ENCODE measurements at places on chromosomes 16 and 17. TPM values are rescaled to one million over a fixed set of nuclear protein-coding genes. Genes with fewer than 3 reads are reported as not detected.

DNA sequence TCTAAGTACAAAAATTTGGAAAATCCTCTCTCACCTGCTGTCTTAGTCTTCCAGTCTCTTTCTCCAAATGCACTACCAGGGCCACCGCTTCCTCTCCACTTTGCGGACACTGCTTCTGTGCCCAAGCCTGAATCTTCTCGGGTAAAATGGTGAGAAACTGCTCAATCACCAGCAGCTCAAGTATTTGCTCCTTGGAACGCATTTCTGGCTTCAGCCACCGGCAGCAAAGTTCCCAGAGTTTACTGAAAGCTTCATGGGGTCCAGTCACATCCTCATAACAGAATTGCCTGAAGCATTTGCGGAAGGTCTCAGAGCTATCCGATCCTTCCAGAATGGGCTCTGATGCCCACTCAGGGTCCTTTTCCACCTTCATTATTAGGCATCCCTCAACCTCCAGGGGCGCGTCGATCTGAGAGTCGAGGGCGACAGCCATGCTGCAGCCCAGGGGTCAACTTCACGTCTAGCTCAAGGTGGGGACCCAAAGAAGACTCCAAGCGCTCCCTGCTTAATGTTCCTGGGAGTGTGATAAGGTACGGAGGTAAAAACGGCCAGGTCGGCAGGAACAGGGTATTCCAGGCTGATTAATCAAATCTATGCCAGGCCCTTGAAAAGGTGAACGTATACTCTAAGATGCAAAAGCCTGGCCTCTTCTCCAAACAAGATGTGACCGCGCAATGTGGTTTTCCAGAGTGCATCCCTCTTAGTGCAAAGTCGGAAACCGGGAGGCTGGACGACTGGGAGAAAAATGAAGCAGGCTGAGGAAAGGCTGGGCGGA, 763 bp downstream of the ZKSCAN2 start:
- DNase-seq, result peak; percentile 3
- peaks cover 5% of the 10 kb centered on the region for H3K36me3 ChIP-seq
- H3K27ac ChIP-seq, result peak overlapping the region; percentile 84
- peaks cover 43% of the 10 kb centered on the region for H3K4me1 ChIP-seq

GRCh38 chr16:53721017-53721416, 17.1 kb downstream of the FTO start:
- H3K36me3 ChIP-seq, result no peaks in the 10 kb centered on the region
- H3K27me3 ChIP-seq, result no peaks in the 10 kb centered on the region
- H3K4me1 ChIP-seq, result no peaks in the 10 kb centered on the region
- no peak for DNase-seq
- no peak overlapping the region for H3K27ac ChIP-seq
- no peak overlapping the region for H3K4me3 ChIP-seq

DNA sequence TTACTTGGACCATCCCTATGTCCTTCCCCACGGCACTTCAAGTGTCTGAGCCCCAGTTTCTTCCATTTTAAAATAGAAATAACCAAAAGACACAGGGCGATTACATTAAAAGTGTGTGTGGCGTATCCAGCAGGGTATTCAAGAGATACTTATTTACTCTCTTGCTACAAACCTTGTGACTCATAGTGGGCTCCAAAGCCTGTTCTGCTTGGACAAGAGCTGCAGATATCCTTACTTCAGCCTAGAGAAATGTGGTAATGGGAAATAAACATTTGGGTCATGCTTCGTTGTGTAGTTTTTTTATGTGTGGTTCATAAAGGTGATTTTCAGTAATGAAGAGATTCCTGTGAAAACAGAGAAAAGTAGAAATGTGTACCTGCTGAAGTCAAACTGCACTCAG, 288.9 kb upstream of the CDH11 start:
- no peak overlapping the region for H3K4me3 ChIP-seq
- DNase-seq, result no peak
- no peaks in the 10 kb centered on the region for H3K27me3 ChIP-seq
- no peaks in the 10 kb centered on the region for H3K36me3 ChIP-seq

GRCh38 chr17:67980456-67980855, 15.8 kb downstream of the C17orf58 start:
- H3K4me3 ChIP-seq, result no peak overlapping the region
- no peaks in the 10 kb centered on the region for H3K27me3 ChIP-seq
- no peaks in the 10 kb centered on the region for H3K36me3 ChIP-seq
- H3K27ac ChIP-seq, result no peak overlapping the region

- no peaks in the 10 kb centered on the region for H3K27me3 ChIP-seq
- H3K4me1 ChIP-seq, result no peaks in the 10 kb centered on the region
- no peak overlapping the region for H3K4me3 ChIP-seq
- H3K27ac ChIP-seq, result no peak overlapping the region
- H3K36me3 ChIP-seq, result no peaks in the 10 kb centered on the region
- DNase-seq, result no peak
Measured at GRCh38 chr16:64469906-64470702, 651.8 kb downstream of the CDH11 start.

GRCh38 chr16:23398987-23399805, 53.8 kb downstream of the COG7 start:
- no peaks in the 10 kb centered on the region for H3K27me3 ChIP-seq
- no peaks in the 10 kb centered on the region for H3K4me1 ChIP-seq
- no peak for DNase-seq
- H3K27ac ChIP-seq, result no peak overlapping the region

DNA sequence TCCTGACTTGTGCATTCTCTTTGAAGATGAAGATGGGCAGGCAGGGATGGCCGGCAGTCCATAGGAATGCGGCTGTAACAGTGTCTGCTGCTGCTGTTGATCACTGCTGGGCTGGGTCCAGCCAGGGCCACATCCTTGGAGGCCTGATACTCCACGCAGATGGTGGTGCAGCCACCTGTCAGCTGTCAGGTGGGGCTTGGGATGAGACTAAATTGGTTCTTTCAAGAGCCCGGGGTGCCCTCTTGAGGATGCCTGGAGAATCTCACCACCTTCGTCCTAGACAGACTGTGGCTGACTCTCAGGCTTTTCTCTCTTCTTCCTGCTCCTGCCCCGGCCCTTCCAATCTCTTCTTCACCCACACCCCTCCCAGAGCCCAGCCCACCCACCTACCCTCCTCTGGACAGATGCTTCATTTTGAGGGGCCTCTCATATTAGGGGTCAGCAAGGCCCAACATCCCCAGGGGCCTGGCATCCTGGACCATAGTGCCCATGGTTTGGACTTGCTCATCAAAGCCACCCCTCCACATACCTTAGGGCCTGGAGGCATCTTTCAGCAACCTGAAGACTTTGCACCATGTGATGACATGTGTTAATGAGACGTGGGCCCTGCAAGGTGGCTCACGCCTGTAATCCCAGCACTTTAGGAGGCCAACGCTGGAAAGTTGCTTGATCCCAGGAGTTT, 19.1 kb downstream of the OSBPL7 start:
- no peak overlapping the region for H3K27ac ChIP-seq
- peak; percentile 52 for DNase-seq
- peaks cover 4% of the 10 kb centered on the region for H3K36me3 ChIP-seq
- no peaks in the 10 kb centered on the region for H3K4me1 ChIP-seq

DNA sequence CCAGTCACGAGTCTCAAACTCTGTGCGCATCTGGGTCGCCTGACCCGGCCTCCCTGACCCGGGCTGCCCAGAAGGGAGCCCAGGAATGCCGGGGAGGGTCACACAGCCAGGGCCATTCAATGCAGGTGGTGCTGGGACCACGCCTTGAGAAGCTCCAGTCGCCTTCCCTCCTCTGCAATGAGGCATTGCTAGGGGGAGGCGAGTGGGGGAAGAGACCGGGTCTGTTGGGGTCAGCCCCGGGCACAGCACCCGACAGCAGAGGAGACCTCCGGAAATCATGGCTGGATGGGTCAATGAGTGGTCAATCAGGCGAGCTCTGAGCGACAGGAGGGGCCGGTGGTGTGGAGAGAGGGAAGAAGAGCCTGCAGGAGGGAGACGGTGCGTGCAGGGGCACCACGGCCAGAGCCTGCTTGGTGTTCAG, 13.3 kb downstream of the JPH3 start:
- DNase-seq, result no peak
- no peak overlapping the region for H3K4me3 ChIP-seq
- H3K36me3 ChIP-seq, result no peaks in the 10 kb centered on the region
- H3K27ac ChIP-seq, result no peak overlapping the region

Gene ATP2A3
- 177 TPM for total RNA-seq

DNA sequence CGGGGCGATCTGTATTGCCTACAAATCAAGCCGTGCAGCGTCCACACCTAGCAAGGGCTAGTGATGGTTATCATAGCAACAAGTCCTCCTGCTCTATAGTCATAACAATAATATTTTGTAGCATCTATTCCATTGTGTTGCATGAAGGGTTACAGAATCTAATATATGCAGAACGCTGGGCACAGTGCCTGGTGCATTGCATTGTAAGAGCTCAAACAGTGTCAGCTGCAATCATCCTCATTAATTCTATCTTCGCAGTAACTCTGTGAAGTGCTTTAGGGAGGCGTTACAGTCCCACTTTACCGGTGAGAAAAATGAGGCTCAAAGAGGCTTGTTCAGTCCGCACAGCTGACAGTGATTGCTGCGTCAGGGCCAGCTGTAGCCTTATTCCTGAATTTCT, 149.4 kb downstream of the RBFOX1 start:
- H3K36me3 ChIP-seq, result no peaks in the 10 kb centered on the region
- no peak overlapping the region for H3K27ac ChIP-seq
- DNase-seq, result no peak
- no peaks in the 10 kb centered on the region for H3K4me1 ChIP-seq
- no peak overlapping the region for H3K4me3 ChIP-seq
- H3K27me3 ChIP-seq, result no peaks in the 10 kb centered on the region

- no peaks in the 10 kb centered on the region for H3K27me3 ChIP-seq
- no peaks in the 10 kb centered on the region for H3K36me3 ChIP-seq
- H3K27ac ChIP-seq, result no peak overlapping the region
- DNase-seq, result no peak
Measured at GRCh38 chr17:61384692-61385576, 14.7 kb upstream of the TBX2 start.

- DNase-seq, result no peak
- no peaks in the 10 kb centered on the region for H3K36me3 ChIP-seq
- no peak overlapping the region for H3K27ac ChIP-seq
- H3K27me3 ChIP-seq, result no peaks in the 10 kb centered on the region
- peak overlapping the region; percentile 53 for H3K4me3 ChIP-seq
Measured at GRCh38 chr16:46620266-46621005, 743 bp downstream of the SHCBP1 start.

Gene LUC7L3
- 254 TPM for total RNA-seq

Gene NME1
- total RNA-seq, result 10.0 TPM

GRCh38 chr17:68344701-68345136, 53.4 kb downstream of the ARSG start:
- H3K27me3 ChIP-seq, result no peaks in the 10 kb centered on the region
- H3K4me1 ChIP-seq, result peaks cover 67% of the 10 kb centered on the region
- H3K27ac ChIP-seq, result peak overlapping the region; percentile 39
